ENCODE measurements at places on chromosomes 13 and 19. TPM values are rescaled to one million over a fixed set of nuclear protein-coding genes. Genes with fewer than 3 reads are reported as not detected.

Gene ATP8B3
- total RNA-seq: 1.9 TPM

Gene MEIOSIN
- total RNA-seq: 0.06 TPM

Gene PSG1
- total RNA-seq: 0.20 TPM

Gene PDE4C
- 0.28 TPM for total RNA-seq

Gene C19orf81
- total RNA-seq: 12.7 TPM

Gene AMER2
- total RNA-seq: not detected

Gene TEX26
- total RNA-seq: not detected

Gene IGFL1
- total RNA-seq: 2.3 TPM

Gene TSHZ3
- 3.0 TPM for total RNA-seq

Gene IGFL2
- total RNA-seq: 0.86 TPM

Gene INSR
- 3.5 TPM for total RNA-seq

Gene PBX4
- total RNA-seq: 0.93 TPM

Gene FBN3
- total RNA-seq: not detected

Gene GCDH
- total RNA-seq: 8.3 TPM

Gene IL27RA
- 10.7 TPM for total RNA-seq

Gene ZNF625
- not detected for total RNA-seq

Gene SH2D3A
- total RNA-seq: 19.9 TPM
